ENCODE measurements at places on chromosomes 2 and 18.

DNA sequence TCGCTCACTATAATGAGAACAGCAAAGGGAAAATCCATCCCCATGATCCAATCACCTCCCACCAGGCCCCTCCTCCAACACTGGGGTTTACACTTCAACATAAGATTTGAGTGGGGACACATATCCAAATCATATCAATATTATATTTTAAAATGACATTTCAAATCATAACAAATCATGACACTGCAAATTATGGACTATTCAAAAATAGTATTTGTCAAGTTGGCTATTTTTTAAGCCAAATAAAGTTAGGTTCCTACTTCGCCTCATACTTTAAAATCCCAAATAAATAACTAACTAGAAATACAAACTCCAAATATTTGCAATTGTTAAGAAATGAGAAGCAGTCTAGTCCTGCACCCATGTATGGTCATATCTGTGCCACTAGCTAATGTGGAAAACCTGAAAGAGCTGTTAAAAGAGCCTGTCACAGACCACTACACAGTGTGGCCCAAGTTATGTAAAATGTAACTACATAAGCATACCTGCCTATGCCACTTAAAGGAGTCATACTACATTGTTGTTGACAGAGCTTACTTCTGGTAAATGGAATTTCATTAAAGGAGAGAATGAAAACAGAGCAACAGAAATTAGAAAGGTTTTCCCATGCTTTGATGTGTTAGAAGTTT lies 334.7 kb upstream of the GULP1 start:
- no peak for DNase-seq

GRCh38 chr2:226837334-226837733 lies 1.5 kb downstream of the RHBDD1 start:
- DNase-seq, result no peak

DNA sequence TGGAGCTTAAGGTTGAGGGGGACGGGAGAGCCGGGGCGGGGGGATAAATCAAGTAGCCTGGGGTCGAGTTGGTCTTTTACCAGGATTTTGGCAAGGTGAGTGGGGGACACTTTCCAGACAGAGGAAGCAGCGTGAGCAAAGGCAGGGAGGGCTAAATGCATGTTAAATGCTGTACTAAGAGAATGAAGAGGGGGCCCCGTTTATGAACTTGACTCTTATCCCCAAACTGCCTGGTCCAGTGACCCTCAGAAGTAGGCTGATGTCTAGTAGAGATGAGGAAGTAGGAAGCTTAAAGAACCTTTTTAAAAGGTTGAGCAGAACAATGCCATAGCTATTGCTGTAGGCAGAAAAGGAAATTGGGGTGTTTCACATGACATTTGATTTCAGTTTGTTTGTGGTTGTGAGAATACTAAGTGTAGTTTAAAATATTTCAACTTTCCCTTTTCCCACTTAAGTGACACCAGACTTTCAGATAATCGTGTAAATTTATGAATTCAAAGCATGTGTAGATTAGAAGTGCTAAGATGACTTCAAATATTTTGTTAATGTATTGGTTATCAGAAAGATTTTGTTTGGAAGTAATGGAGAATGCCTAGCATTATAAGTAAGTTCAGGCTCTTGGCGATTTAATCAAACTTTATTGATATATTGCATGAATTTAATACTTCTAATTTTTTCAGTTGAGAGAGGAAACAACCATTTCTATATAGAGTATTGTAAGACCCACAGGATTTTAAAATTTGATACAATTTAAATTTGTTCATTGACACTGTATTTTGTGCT lies 1.8 kb downstream of the REL start:
- peak; percentile 50 for DNase-seq

GRCh38 chr18:79402209-79402576 lies 6.5 kb downstream of the NFATC1 start:
- DNase-seq, result no peak

DNA sequence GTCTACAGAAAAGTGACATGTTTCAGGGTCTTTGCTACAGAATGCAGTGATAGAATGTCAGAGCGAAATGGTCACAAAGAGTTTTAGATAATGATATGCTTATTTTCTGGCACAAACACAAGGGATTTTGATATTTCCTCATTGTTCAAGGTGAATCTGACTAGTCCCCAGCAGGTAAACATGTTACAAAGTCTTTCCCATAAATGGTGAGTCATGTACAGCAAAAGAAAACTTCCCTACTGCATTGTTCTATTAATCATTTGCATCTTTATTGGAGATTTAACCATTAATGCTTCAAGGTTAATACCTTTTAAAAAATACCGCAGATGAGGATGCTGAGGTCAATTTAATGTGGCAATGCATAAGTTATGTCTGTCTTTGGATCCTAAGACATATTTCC lies 19.1 kb upstream of the TRIB2 start:
- DNase-seq, result no peak

- no peak for DNase-seq
These were observed 22.7 kb upstream of the ZBTB14 start for GRCh38 chr18:5318061-5318700.

DNA sequence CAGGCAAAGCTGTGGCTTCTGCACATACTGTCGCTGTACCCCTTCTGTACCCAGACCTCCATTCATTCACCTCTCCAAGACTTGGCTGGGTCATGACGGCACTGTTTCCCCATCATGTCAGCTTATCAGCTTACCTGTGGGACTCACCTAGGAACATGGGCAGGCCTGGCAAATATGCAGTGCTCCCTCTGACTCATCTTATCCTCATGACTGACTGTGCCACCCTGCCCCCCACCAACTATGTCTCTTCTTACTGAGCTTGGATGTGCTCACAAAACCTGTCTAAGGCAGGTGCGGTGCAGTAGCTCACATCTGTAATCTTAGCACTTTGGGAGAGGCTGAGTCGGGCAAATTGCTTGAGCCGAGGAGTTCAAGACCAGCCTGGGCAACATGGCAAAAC lies 152.4 kb downstream of the MGAT5 start:
- no peak for DNase-seq

GRCh38 chr2:147512206-147512605 lies 332.6 kb upstream of the ACVR2A start:
- no peak for DNase-seq

- no peak for DNase-seq
These were observed 48.6 kb upstream of the ID2 start for GRCh38 chr2:8633186-8633734.

GRCh38 chr2:150479075-150479915 lies 8.2 kb downstream of the RND3 start:
- no peak for DNase-seq

- no peak for DNase-seq
These were observed 50.4 kb upstream of the ASXL2 start for GRCh38 chr2:25928668-25929067.

DNA sequence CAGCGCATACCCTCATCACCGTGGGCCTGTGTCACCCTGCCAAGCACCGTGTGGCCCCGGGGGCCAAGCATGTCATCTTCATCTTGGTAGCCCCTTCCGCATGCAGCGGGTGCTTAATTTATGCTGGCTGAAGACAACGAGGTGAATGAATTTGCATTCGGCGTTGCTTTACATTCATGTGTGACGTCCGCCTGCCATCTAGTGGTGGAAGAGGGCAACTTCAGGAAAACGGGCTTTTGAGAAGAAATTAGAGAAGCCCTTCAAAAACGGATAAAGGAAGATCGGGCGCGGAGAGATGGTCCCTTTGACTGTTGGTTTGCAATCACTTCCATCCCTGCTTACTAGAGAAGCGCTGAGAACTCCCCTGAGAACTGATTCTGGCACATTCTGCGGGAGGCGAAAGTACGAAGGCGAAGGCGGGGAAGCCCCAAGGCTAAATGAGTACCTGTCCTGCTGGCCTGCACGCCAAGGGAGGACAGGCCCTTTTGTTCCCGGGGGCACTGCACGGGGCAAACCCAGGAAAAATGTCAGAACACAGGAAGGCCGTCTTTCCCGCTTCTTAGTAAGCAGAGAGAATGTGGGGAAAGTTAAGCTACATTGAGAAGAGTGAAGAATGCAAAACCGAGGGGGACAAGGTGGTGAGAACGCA lies 145.9 kb downstream of the ZNF516 start:
- DNase-seq, result peak; percentile 73

GRCh38 chr2:55097461-55098410 lies 47.5 kb upstream of the RTN4 start:
- no peak for DNase-seq

DNA sequence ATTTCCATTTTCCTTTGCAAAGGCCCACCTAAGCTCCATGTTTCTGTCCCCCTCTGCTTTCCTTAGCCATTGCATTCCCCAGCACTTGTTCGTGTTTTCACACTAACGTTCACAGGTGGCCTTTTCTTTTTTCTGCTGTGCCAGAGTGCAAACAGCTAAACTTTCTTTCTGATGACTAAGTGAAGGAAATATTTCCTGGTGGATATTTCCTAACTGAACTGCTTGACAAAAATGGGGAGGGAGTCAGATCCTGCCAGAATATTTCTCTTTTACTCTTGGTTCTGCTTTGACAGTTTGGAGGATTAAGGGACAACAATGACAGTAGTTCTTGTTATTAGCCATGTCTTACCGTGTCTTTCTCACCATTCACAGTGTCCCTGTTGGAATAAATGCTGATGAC lies 344.0 kb downstream of the ARHGAP15 start:
- DNase-seq, result no peak

DNA sequence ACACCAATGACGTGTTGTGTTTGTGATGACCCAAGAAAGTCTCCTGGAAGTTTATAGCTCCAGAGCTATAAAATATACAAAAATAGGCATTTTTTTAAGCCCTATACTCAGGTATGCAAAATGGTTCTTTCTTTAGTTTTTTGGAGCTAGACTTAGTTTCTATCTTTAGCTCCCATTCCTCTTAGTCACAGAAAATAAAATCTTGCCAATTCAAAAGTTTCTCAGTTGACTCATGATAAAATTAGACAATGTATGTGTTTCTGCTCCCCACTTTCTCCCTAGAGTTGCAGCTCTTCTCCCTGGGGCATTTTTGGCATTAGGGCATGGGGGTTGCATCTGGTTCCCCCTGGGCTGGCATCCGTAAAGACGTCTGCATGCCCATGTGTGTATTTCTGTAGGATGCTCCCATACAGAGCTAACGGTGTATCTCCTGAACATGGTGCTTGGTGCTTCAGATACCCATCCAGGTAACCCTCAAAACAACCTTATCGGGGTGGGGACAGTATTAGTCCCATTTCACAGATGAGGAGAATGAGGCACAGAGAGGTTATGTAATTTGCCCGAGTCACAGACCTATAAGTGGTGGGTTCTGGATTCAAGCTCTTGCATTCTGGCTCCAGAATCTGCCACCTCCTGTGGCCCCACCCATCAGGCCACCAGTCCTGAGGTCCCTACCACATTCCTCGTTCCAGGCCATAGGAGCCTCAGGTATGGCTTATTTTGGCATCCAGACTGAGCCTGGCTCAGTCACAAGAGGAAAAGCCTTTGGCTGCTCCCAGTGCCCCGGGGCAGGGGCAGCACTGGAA lies 43.1 kb upstream of the ASAP2 start:
- DNase-seq, result no peak

- DNase-seq, result no peak
These were observed 551.8 kb downstream of the SOCS6 start for GRCh38 chr18:70840649-70841048.

GRCh38 chr2:33598561-33599174 lies 431 bp downstream of the FAM98A start:
- peak; percentile 79 for DNase-seq

DNA sequence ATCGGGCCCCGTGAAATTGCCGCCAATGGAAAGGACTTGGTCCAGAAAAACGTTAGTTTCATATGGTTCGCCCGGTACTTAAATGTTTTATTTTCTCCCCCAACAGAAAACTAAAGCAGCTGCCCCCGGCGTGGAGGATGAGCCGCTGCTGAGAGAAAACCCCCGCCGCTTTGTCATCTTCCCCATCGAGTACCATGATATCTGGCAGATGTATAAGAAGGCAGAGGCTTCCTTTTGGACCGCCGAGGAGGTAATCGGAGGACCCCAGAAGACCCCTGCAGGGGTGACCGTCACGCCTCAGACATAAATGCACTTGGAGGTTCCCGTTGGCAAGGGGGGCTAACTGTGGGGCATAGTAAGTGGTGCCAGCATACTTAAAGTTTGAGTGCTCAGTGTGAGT lies 742 bp downstream of the RRM2 start:
- no peak for DNase-seq

DNA sequence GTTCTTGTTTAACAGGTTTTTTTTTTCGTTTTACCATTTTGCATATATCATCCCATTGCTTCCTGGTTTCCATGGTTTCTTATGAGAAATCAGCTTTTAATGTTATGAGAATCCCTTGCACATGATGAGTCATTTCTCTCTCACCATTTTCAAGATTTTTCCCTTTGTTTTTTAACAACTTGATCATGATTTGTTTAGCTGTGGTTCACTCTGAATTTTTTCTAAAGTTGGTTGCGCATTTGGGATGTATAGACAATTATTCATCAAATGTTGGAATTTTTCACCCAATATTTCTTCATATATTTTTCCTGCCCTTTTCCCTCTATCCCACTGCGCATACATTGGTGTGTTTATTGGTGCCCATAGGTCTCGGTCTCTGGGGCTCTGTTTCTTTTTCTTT lies 42.4 kb upstream of the BIN1 start:
- no peak for DNase-seq

- no peak for DNase-seq
These were observed 10.4 kb downstream of the FEZ2 start for GRCh38 chr2:36587556-36587955.

DNA sequence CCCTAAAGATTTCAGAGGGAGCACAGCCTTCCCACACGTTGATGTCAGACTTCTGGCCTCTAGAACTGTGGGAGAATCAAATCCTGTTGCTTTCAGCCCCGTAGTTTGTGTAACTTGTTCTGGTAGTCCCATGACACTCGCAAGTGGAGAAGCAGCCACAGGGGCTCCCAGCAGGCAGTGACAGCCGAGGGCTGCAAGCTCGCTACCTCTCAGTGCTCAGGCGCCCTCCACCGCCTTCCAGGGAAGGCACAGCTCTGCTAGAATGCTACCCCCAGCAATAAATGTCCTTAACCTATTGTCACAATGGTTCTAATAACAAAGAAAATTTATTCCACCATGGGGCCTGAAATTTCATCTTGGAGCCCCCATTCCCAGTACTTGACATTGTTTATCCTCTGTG lies 143.1 kb upstream of the ZNF236 start:
- no peak for DNase-seq

- DNase-seq, result no peak
These were observed 5.3 kb upstream of the IL18R1 start for GRCh38 chr2:102350137-102350793.

GRCh38 chr2:195536906-195537305 lies 120.1 kb upstream of the SLC39A10 start:
- DNase-seq, result no peak

- DNase-seq, result no peak
These were observed 570 bp downstream of the C1QL2 start for GRCh38 chr2:119157850-119158511.

- no peak for DNase-seq
These were observed 114.4 kb downstream of the SMAD7 start for GRCh38 chr18:48836231-48836805.

All from activated CD8-positive, alpha-beta memory T cell treated with anti-CD3 and anti-CD28 coated beads, Interleukin-2, amount 10 ng/mL, durations not matched to agents 7 days and 5 days (primary cell).